LHCN-M2 (cell line): ENCODE measurements at places on chromosomes 5 and 9. TPM values are rescaled to one million over a fixed set of nuclear protein-coding genes. Genes with fewer than 3 reads are reported as not detected.

Gene PCDHGA2
- 0.90 and 1.1 TPM in 2 replicates for total RNA-seq

Gene SARDH
- 52.5 and 54.8 TPM in 2 replicates for total RNA-seq

Gene ST8SIA4
- total RNA-seq: 11.2 and 13.9 TPM in 2 replicates

DNA sequence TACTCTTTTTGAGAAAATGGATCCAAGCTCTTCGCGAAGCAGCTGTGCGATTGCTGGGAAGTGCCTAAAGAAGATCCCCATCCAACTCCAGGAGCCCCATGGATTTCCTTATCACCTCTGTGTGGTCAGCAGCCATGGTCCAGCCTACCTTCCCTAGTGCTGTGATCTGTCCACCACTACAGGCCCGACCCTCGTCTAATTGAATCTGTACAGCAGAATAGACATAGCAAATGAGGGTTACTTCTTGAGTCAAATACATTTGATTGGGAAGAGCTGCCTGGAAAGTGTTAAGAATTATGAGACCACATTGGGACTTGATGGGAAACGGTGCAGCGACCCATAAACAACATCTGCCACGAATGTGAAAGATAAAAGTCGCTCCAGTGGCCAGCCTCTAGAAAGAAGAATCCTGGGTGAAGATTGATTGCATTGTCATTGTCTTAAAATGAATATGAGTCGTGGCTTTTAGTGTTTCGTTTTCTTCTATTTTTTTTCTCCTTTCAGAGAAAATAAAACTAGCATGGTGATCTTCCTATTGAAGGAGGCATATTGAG is 118.4 kb downstream of the PAM start:
- no peak for DNase-seq

- DNase-seq: no peak
Measured at GRCh38 chr5:170427672-170428236, 38.6 kb upstream of the KCNMB1 start.

DNA sequence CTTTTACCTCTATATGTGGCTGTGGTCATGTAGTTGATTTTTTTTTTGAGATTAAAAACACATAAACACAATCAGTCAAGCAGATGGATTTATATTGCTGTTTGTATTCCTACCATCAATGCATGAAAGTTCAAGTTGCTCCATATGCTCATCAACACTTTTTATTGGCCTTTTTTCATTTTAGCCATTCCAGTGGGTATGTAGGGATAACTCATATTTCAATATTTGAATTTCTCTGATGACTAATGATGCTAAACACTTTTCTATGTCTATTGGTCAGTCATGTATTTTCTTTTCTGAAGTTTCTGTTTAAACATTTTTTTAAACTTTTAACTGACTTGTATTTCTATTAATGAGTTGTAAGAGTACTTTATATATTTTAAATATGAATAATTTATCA is 445.4 kb upstream of the RGMB start:
- DNase-seq: no peak

DNA sequence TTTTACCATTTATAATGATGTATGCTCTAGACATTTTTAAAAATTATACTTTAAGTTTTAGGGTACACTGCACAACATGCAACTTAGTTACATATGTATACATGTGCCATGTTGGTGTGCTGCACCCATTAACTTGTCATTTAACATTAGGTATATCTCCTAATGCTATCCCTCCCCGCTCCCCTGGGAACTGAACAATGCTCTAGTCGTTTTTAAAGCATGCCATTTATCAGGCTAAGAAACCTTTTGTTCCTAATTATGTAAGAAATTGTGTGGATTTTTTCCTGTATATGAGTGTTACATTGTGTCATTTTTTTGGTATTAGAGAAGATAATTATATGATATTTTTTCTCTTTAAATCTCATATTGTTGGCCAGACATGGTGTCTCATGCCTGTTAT is 72.8 kb upstream of the SGCD start:
- DNase-seq: no peak

DNA sequence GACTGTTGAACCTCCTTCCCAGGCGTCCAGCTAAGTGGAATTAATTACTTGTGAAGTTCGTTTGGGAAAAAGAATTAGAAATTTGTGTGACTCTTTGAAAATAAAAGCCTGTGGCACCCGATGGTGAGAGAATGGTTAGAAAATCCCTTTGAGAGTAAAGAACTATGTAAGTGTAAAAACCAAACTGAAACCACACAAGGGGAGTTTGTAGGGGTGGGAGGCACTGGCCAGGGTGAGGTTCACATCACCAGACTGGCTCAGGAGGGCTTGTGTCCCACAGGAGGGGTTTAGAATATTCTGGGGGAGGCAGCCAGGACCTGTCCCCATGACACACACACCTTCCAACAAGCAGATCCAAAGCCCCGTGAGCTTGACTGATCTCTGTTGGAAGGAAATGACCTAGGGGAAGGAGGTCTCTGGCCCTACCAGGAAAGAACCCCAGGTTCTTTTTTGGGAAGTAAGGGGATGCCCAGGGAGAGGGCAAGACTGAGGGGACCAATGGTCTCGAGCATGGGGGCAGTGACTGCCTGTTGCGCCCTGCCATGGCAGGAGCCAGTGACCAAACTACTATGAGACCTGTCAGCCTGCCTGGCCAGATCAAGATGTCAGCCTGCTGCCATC is 4.3 kb downstream of the SPATA24 start:
- DNase-seq: no peak

DNA sequence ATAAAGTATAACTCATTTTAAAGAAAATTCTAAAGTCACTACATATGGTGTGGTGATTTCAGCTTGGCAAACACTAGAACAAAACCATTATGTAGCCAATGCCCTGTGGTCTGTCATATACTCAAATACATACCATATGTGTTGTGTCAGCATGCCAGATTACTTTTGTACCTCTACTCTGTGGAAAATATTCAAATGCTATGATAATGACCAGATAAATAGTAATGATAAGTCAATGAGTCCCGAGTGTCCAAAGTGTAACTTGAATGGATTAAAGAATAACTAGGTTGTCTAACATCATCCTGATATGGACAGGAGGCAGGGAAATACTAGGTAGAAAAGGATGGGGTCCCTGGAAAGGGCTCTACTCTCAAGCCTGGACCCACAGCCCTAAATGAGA is 58.0 kb upstream of the IL6ST start:
- DNase-seq: no peak

DNA sequence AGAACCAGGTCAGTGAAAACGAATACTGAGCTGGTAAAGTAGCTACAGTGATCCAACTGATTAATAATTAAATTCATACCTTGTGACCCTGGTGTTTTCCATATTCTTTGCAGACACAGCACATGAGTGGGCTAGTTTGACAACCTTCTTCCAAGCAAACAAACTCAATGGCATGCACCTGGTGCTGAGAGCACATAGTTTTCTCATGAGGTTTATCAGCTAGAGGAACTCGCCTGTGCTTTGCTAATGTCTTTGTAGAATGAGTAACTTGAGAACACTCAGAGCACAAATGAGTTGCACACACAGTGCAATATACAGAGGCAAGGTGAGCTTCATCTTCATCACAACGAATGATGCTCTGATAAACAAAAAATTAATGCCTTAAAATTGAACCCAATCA is 12.6 kb downstream of the TRIM23 start:
- DNase-seq: no peak

GRCh38 chr5:93006915-93007314 is 574.1 kb downstream of the NR2F1-AS1 start:
- peak; percentile 81 for DNase-seq

DNA sequence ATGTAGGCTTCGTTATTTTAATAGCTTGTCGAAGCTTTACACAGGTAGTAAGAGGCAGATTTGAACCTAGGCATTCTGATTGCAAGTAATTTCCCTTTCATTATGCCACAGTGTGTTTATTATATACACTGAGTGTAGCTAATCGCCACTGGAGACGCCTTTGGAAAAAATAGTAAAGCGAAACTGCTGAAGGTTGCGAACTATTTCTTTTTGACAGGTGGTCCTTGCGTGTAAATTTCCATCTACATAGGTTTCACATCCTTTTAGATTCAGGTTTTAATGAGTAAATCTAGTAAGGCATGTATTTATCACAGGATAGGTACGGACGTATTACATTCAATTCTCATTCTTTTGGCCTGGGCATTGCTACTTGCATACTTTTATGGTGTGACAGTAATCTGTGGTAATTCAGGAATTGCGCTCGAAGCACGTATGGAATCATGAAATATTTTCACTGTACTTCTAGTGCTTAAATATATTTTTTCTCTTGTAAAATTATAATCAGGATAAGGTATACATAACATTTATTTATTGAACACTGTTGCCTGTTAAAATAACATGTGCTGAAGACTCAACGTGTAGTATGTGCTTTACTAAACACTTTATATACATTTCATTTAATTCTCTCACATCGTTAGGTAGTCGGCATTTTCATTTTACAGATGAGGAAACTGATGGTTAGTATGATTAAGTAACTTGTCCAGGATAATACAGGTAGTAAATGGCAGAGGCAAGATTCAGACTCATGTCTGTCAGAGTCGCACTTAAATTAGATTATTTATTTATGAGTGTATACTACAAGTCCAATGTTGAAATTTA is 1.8 kb downstream of the MARCHF6 start:
- DNase-seq: peak; percentile 19

DNA sequence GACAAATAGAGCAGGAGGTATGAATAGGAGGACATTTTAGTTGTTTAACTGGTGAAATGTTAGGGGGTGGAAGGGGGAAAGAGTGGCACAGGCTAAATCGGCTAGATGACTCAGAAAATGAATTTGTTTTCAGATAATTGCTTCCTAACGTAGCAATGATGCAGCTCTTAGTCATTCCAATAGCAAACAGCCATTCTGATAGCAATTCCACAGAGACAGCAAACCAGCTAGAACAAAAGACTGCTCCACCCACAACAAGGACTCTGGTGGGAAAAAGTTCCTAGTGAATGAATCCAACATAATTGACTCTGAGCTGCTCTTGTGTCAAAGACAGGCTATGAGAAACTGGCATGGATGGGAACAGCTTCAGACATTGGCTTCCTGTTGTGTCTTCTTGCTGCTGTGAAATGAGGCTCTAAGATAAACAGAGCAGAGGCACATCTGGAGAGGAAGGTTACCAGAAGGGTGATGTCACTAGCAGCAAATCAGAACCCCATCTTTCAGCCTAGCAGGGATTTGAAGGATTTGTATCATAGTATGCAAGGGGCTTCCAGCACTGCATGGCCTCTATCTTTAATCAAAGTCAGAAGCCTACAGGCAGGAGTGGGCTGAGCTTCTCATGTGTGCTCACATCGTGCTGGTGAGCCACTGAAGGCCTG is 28.1 kb upstream of the F2RL1 start:
- DNase-seq: peak; percentile 98

GRCh38 chr9:87206064-87206661 is 258.9 kb upstream of the GAS1 start:
- peak; percentile 55 for DNase-seq

- DNase-seq: no peak
Measured at GRCh38 chr5:136598802-136599404, 233.6 kb upstream of the TRPC7 start.

- DNase-seq: no peak
Measured at GRCh38 chr5:74244406-74244805, 396.1 kb downstream of the ENC1 start.

GRCh38 chr9:33748633-33749304 is 46.6 kb upstream of the PRSS3 start:
- DNase-seq: no peak

DNA sequence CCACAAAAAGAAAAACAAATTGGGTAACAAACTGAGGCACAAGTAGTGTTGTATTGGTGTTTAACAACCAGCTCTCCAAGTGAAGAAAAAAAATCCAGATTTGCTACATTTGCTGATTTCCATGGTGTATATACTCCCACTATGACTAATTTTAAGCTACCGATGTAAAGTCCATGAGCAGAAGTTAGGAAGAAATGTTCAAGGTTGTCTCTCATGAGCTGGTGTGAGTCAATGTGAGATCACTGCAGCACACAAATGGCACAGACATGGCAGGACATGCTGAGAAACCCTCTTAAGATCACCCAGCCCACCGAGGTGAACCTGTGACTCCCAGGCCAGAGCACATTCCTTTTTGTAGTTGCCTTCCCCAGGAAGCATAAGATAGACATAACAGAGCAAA is 36.2 kb downstream of the SLC44A1 start:
- peak; percentile 72 for DNase-seq

- DNase-seq: no peak
Measured at GRCh38 chr5:139847790-139848507, 52.3 kb downstream of the PSD2 start.

DNA sequence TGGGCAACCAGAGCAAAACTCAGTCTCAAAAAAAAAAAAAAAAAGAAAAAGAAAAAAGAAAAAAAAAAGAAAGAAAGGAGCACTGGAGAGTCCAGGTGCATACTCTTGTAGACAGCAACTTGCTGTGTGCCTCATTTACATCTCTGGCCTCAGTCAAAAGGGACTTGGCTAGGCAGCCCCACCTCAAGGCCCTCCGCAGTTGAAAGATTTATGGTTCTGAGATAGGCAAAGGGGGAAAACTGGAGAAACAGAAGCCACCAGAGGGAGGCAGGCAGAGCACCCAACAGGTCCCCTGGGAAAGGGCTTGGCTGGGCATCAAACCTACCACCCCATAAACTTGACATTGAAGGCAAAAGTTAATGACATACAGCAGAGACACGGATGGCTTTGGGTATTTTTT is 6.1 kb downstream of the ORM2 start:
- no peak for DNase-seq

DNA sequence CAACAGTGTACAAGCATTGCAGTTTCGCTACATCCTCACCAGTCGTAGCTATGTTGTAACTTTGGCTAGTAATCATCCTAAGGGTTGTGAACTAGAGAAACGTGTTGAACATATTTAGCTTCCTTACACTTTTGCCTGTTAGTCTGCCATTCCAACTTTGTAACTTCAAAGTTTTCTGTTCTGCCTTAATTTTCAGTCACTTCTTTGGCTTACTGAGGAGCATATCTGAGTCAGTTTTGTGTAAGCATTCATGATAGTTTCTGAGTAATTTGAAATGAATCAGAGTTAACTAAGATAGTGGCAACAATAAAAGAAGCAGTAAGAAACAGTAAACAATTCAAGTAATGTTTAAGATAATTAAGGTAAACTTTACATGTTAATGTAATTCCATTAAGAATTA is 58.9 kb upstream of the MCCC2 start:
- peak; percentile 8 for DNase-seq

DNA sequence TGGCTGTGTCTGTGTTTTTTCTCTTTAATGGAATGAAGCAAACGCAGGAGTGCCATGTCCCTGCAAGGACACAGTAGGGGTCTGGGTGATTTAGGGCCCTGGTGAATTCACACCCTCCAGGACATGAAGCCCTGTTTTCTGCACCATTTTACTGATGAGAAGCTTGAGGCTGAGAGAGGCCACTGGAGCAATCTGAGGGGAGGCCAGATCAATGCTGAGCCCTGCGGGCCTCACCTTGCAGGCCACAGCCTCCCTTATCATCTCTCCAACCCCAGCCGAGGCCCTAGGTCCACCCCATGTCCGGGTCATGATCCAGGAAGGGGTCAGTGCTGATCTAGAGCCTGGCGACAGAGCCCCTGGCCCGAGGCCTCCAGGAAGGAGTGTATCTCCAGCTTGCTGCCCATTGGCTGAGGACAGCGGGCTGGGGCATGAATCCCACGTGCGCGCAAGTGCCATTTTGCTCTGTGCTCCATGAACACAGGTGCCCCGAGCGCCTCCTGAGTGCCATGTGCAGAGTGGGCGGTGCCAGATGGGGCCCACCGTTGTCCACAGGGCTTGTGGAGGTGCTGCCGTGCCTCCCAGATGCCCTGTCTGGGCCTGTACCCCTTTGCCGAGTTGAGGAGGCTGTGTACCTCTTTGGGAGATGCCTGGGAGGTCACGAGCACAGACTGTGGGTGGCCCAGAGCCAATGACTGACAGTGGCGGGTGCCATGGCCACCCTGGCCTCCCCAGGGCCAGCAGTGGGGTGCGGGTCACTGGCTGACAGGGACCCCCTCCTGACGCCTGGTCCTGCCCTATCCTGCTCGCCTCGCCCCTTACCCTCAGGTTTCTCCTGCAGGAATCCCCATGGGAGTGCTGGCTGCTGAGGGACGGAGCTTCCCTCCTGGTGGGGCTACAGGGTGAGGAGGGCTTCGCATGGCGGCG is 32.3 kb upstream of the LPCAT1 start:
- DNase-seq: no peak
